ENCODE measurements at places on chromosomes 6 and 20.

DNA sequence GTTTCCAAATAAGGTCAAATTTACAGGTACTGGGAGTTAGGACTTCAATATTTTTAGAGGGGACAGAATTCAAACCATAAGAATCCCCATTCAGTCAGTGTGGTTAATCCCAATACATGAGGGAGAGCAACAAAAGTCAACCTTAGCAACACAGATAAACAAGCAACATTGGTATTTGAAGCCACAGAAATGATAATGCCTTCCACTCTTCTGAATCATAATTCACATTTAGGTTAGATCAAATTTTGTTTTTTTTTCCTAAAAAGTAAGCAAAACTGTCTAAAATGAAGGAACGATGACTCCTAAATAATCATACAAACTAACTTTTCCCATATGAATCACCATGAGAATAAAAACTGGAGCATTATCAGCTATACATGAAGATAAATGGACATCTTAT is 246.0 kb upstream of the TENT5A start:
- DNase-seq = peak; percentile 81

DNA sequence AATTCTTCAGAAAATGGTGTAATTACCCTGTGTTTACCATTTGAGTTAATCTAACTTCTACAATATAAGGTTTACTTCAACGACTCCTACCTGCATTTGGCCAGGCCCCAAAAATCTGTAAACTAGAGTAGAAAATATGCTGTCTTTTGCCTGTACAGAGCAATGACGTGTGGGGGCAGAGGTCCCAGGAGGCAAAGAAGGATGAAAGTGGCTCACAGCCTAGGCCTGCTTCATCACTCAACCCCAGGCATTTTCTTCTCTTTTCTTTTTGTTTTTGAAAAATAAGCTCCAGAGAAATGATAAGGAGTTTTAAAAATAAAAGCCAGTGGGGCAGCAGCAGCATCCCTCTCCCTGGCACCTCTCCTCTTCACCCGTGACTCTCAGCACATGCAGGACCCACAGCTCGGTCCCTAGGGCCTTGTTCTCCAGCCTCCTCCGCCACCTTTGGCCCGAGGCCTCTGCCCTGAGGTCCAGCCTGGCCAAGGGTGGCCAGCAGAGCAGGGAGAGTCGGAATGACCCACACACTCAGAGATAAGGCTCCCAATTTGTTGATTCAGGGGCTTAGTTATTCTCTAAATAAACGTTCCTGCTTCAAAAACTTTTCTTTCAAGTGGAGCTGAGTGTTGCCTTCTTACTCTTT is 310.3 kb upstream of the RNF24 start:
- peak; percentile 18 for DNase-seq

GRCh38 chr6:111201764-111202163 is 114.5 kb downstream of the SLC16A10 start:
- DNase-seq = no peak

GRCh38 chr6:16251706-16252105 is 13.3 kb downstream of the GMPR start:
- DNase-seq = no peak

GRCh38 chr6:81894788-81895271 is 142.3 kb upstream of the TENT5A start:
- peak; percentile 27 for DNase-seq

DNA sequence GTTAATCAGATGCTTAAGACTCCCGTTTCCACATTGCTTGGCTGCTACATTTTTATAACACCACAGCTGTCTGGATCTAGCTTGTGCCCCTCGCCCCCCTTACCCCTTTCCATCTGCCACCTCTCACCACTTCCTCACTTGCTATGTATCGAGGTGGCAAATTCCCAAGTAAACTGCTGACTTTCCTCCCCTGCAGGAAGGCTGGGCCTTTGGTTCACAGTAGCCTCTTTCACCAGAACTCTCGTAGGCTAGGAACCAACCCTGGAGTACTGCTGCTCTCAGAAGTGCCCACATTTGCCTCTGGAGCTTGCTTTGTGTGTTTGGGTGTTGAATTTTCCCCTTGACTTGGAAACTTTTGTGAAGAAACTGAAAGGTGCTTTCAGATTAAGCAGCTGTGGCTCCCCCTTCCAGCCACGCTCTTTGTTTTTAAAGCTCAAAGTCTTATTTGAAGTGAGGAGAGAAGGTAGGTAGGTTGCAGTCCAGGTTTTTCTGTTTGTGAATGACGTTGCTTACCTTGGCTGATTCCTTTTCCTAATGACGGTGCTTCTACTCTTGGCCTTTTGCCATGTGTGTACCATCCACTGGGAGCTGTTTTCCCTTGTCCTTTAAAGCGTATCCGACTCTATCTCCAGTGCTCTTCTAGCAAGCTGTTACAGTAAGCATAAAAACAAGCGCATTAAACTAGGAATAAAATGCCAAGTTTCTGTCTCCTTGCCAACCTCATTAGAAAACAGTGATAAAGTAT is 90.4 kb downstream of the CARMIL1 start:
- peak; percentile 15 for DNase-seq

DNA sequence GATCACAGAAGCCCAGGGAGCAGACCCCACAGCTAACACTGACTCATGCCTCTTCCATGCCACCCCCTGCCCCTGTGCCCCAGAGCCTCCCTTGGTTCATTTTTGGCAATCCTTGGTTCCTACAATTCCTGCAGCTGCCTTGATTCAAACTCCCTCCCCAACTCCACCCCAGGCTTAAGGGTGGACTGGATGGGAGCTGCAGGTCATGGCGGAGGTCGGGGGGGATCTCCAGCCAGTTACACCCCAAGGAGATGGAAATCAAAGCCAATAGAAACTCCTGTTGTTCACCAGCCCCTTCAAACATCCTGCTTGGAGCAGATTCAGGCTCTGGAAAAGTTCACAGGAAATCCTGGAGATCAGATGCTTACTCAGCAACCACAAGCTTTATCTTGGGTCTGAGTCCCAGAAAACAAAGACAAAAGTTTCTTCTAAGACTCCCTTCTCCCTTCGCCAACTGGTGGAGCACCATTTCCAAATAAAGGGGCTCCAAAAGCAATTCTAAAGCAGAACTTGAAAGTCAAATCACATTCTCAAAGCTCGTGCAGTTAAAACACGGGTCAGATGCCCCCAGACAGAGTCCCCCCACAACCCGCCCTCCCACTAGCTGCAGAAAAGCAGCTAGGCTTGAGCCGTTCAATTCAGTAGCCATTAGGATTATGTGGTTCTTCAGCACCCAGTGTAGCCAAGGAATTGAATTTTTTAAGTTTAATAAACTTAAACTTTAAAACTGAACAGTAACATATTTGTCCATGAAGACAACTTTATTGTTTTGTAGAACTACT is 149.5 kb downstream of the ANKRD60 start:
- DNase-seq = peak; percentile 55

DNA sequence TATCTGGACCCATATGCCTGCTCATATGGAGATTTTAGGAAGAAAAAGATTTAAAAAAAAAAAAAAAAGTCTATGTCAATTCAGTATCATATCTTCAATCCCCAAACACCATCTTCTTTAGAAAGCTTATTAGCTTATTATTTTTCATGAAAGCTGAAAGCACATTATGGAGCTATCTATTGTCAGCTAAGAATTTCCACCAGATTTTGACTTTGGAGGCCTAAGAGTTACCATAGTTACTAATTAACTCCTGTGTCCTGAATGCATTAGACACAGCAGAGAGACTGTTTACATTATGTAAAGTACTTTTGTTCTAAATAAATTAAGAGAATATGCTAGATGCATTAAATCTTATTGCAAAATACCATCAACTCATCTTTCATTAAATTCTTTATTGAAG is 255.5 kb upstream of the NRSN1 start:
- DNase-seq = no peak

- DNase-seq = no peak
These were observed 380.1 kb downstream of the THBS2 start for GRCh38 chr6:168873278-168874190.

DNA sequence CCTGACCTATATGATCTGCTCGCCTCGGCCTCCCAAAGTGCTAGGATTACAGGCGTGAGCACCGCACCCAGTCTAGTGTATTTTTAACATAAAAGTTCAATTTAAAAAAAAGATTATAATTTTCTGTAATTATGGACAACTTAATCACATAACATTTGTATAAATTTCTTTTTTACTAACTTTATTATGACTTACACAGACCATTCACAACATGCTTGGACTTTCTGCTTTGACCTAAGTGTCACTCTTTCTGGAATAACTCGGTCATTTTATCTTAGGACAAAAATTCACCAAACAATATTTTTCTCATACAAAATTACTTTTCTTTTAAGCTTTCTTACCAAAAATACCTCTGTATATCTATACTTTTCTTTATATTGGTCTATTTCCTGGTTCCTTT is 15.4 kb upstream of the IL22RA2 start:
- peak; percentile 56 for DNase-seq

GRCh38 chr6:150290429-150290828 is 78.4 kb upstream of the IYD start:
- peak; percentile 89 for DNase-seq

- peak; percentile 98 for DNase-seq
These were observed 39.9 kb downstream of the RPRD1B start for GRCh38 chr20:38073307-38074071.

GRCh38 chr6:111750153-111750552 is 123.1 kb downstream of the FYN start:
- no peak for DNase-seq

GRCh38 chr6:1311400-1312202 is at the start of gene FOXQ1:
FOXQ1 (plus strand) TSS chr6:1312098; CDS start chr6:1312705, 607 bp downstream.
- no peak for DNase-seq

DNA sequence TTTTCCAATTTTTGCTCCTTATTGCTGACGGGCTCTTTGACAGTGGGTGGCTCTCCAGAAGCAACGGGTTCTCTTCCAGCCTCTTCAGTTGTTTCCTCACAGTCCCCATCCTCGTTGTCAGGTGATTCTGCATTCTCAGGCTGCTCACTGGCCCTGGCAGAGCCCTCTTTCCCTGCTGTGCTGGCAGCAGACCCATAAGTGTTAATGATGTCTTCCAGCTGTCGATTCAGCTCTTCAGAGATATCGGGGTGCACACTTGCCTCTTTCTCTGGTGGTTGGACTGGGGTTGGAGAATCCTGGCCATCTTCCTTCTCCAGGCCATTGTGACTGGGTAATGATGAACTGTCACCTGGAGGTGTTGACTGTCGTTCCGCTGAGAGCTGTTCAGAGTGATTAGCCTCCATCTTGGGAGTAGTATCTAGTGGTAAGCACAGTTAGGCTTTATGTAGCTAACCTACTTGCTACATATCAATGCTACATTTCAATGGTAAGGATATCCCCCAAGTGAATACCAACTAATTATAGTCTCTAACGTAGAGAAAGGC is 3.2 kb downstream of the TXLNB start:
- no peak for DNase-seq

DNA sequence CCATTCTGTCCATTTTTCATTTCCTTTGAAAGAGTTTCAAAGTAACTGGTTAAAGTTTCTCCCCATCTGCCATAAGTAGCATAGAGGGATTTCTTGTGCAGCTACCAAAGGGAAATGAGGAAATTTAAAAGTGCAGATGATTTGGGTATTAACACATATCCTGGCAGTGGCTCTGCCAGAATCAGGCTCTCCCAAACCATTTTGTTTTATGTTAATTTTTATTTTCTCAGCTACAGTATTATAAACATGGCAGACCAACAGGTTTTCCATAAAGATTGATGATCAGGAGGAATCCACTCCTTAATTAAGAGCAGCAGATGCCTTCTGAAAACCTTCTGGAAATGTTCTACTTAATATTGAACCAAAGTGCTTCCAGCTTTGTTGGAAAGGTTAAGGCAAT is 13.9 kb downstream of the PLCB4 start:
- DNase-seq = no peak

- DNase-seq = no peak
These were observed 19.7 kb downstream of the RAD21L1 start for GRCh38 chr20:1245578-1245977.

DNA sequence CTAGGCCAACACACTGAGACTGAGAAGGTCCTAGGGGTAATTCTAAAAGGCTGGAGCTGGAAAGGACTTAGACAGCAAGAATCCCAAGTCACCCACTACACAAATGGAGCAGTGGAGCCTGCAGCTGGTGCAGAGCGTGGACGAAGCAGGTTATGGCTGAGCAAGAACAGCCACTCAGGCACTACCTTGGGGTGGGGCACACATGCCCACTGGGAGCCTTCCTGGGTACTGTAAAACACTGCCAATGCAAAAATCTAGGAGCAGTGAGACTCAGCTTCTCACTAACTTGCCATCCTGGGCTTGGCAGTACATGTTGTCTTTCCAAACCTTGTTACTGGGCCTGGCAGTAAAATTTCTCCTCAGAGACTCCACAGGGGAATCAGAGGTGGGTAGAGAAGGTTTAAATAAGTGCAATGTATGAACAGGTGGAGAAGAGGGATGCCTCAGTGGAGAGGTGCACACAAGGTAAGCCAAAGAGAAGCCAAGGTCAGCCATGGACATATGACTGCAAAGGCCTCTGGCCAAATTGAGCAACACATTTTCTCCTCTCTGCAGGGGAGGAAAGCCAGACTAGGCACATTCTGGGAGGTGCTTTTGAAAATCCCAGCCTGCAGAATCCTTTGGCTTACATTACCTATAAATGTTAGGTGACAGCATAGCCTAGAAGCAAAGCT is 105.6 kb downstream of the TNFRSF21 start:
- DNase-seq = no peak

- no peak for DNase-seq
These were observed 136.3 kb downstream of the LRRC1 start for GRCh38 chr6:53931086-53931485.

DNA sequence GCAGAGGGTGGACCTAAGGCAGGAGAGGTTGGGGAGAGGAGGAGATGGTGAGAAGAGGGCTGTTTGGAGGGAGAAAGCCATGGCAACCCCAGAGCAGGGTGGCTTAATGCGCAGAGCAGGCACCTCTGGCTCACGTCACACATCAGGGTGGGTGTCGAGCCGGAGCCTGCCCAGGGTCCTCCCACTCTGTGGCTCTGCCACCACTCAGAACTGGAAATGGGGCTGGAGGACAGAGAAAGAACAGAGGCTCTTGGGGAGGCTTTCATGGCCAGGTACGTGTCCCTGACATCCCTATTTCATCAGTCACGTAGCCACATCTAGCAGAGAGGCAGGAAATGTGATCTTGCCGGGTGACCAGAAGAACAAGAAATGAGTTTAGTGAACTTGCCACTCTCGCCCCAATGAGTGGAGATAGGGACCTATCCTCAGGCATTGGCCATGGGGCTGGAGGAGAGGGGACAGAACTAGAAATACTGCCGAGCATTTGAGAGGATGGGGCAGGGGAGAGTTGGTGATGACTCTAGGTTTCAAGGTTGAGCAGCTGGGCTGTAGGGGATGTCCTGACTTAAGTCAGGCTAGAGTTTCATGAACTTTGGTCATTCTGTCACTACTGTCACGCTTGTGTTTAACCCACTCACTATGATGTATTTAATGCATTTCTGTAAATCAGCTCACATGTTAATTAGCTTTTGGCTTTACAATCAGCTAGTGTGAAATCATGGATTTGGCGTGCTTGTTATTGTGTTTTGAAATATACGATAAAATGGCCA is 52.7 kb downstream of the CDH26 start:
- no peak for DNase-seq

Data from fibroblast of mammary gland (primary cell).